ENCODE measurements at places on chromosomes 16 and 17. TPM values are rescaled to one million over a fixed set of nuclear protein-coding genes. Genes with fewer than 3 reads are reported as not detected.

CBX8 gene
- 4.0 TPM for total RNA-seq

PSMC3IP gene
- 2.3 TPM for total RNA-seq

ATP6V0A1 gene
- total RNA-seq, result 35.7 TPM

QPRT gene
- total RNA-seq, result 94.0 TPM

IGF2BP1 gene
- total RNA-seq, result under 0.01 TPM

PHLPP2 gene
- total RNA-seq, result 9.7 TPM

KNOP1 gene
- total RNA-seq, result 9.2 TPM

SPG7 gene
- total RNA-seq, result 107 TPM

MYH8 gene
- total RNA-seq, result not detected

KRT17 gene
- 0.26 TPM for total RNA-seq

ABCA6 gene
- total RNA-seq, result 23.1 TPM

CACNG3 gene
- total RNA-seq, result not detected

PTGES3L gene
- not detected for total RNA-seq

MVD gene
- 204 TPM for total RNA-seq

ALOXE3 gene
- total RNA-seq, result not detected

SDR42E1 gene
- total RNA-seq, result 0.77 TPM

SPATA20 gene
- 68.8 TPM for total RNA-seq

ERAL1 gene
- total RNA-seq, result 20.8 TPM

MATCAP1 gene
- 28.4 TPM for total RNA-seq

GJD3 gene
- 3.9 TPM for total RNA-seq

MPG gene
- total RNA-seq, result 256 TPM

LPO gene
- total RNA-seq, result not detected

TAC4 gene
- total RNA-seq, result not detected

DOC2A gene
- total RNA-seq, result 0.26 TPM

SNX20 gene
- not detected for total RNA-seq

GCGR gene
- not detected for total RNA-seq

KRTAP2-3 gene
- total RNA-seq, result not detected

RCVRN gene
- not detected for total RNA-seq

ASPHD1 gene
- 5.9 TPM for total RNA-seq

HOXB13 gene
- not detected for total RNA-seq
